Bronchial epithelial cell (primary cell): ENCODE measurements at places on chromosomes 5 and 9. TPM values are rescaled to one million over a fixed set of nuclear protein-coding genes. Genes with fewer than 3 reads are reported as not detected.

The AIF1L gene
- 2.6 and 7.7 TPM in 2 replicates for total RNA-seq

The MARCHF6 gene
- total RNA-seq, result 62.7 and 65.0 TPM in 2 replicates

The FOXD1 gene
- total RNA-seq, result 2.3 and 3.4 TPM in 2 replicates

The SPINK4 gene
- total RNA-seq, result not detected in 2 replicates

The SH2D3C gene
- 0.26 TPM in 1 of 2 replicates, not detected in the other for total RNA-seq

The EIF4E1B gene
- not detected in 2 replicates for total RNA-seq

The SLC6A7 gene
- total RNA-seq, result not detected in 2 replicates

The SPINK7 gene
- 13.7 and 23.4 TPM in 2 replicates for total RNA-seq

The IL5 gene
- not detected in 2 replicates for total RNA-seq

The FBP2 gene
- not detected in 2 replicates for total RNA-seq

The SOX30 gene
- under 0.01 TPM in 1 of 2 replicates, not detected in the other for total RNA-seq

The CBY3 gene
- total RNA-seq, result not detected in 2 replicates

The PTGS1 gene
- total RNA-seq, result 0.77 and 1.3 TPM in 2 replicates

The CRAT gene
- total RNA-seq, result 13.7 and 40.2 TPM in 2 replicates

The ZCCHC7 gene
- 19.3 and 26.9 TPM in 2 replicates for total RNA-seq

The GRIA1 gene
- total RNA-seq, result under 0.01 TPM in 1 of 2 replicates, not detected in the other

The BSPRY gene
- 1.8 and 20.4 TPM in 2 replicates for total RNA-seq

The SPINK6 gene
- total RNA-seq, result not detected in 2 replicates

The IGFBPL1 gene
- not detected in 2 replicates for total RNA-seq

The HTR4 gene
- total RNA-seq, result 0.26 TPM in 1 of 2 replicates, not detected in the other

The IFNA21 gene
- total RNA-seq, result not detected in 2 replicates

The ZNF782 gene
- 2.1 and 3.5 TPM in 2 replicates for total RNA-seq

The GDA gene
- total RNA-seq, result 1.8 and 4.4 TPM in 2 replicates

The DAP gene
- total RNA-seq, result 10.5 and 11.8 TPM in 2 replicates

The KLF4 gene
- 16.1 and 33.7 TPM in 2 replicates for total RNA-seq

The LCN9 gene
- total RNA-seq, result not detected in 2 replicates

The SLC4A9 gene
- 0.38 TPM in 1 of 2 replicates, not detected in the other for total RNA-seq

The GMCL2 gene
- not detected in 2 replicates for total RNA-seq

The BRINP1 gene
- 0.13 and 1.6 TPM in 2 replicates for total RNA-seq

The CHSY3 gene
- total RNA-seq, result under 0.01 and 0.26 TPM in 2 replicates

The SLC36A2 gene
- not detected in 2 replicates for total RNA-seq

The PGM5 gene
- total RNA-seq, result under 0.01 TPM in 1 of 2 replicates, not detected in the other

The MZB1 gene
- total RNA-seq, result 0.13 TPM in 1 of 2 replicates, not detected in the other
